K562 (cell line): ENCODE measurements at places on chromosomes 5 and 9. TPM values are rescaled to one million over a fixed set of nuclear protein-coding genes. Genes with fewer than 3 reads are reported as not detected.

CAMK2A gene
- polyA plus RNA-seq, result 0.01 and 0.28 TPM in 2 replicates

CTSL gene
- 111 and 118 TPM in 2 replicates for polyA plus RNA-seq

DOK3 gene
- polyA plus RNA-seq, result 16.9 and 23.0 TPM in 2 replicates

SOHLH1 gene
- polyA plus RNA-seq, result 0.24 TPM in 1 of 2 replicates, not detected in the other

ADAMTSL2 gene
- not detected in 2 replicates for polyA plus RNA-seq

TRAPPC13 gene
- 24.0 and 24.5 TPM in 2 replicates for polyA plus RNA-seq

SIL1 gene
- polyA plus RNA-seq, result 17.3 and 26.7 TPM in 2 replicates

MLANA gene
- not detected in 2 replicates for polyA plus RNA-seq

PCDHGB7 gene
- polyA plus RNA-seq, result not detected in 2 replicates

RALGDS gene
- 39.5 and 43.3 TPM in 2 replicates for polyA plus RNA-seq

DIPK1B gene
- polyA plus RNA-seq, result 20.5 and 21.2 TPM in 2 replicates

LAMC3 gene
- polyA plus RNA-seq, result not detected in 2 replicates

TAS2R1 gene
- polyA plus RNA-seq, result not detected in 2 replicates

DNLZ gene
- 22.1 and 29.8 TPM in 2 replicates for polyA plus RNA-seq

CPEB4 gene
- polyA plus RNA-seq, result 11.0 and 12.2 TPM in 2 replicates

TNC gene
- polyA plus RNA-seq, result not detected in 2 replicates

C5orf58 gene
- polyA plus RNA-seq, result 4.9 and 5.4 TPM in 2 replicates

MEGF10 gene
- not detected in 2 replicates for polyA plus RNA-seq

MEIKIN gene
- polyA plus RNA-seq, result not detected in 2 replicates

SLC6A18 gene
- not detected in 2 replicates for polyA plus RNA-seq

STOML2 gene
- polyA plus RNA-seq, result 220 and 244 TPM in 2 replicates

SEMA4D gene
- 1.3 and 1.9 TPM in 2 replicates for polyA plus RNA-seq

GCNT4 gene
- not detected in 2 replicates for polyA plus RNA-seq

PCDHB14 gene
- not detected in 2 replicates for polyA plus RNA-seq

FAM219A gene
- 5.4 and 6.1 TPM in 2 replicates for polyA plus RNA-seq

HTR1A gene
- not detected in 2 replicates for polyA plus RNA-seq

SPATA6L gene
- 0.21 and 0.31 TPM in 2 replicates for polyA plus RNA-seq

MRPS2 gene
- 128 and 133 TPM in 2 replicates for polyA plus RNA-seq

CYLC2 gene
- polyA plus RNA-seq, result not detected in 2 replicates

NACC2 gene
- 11.7 and 12.5 TPM in 2 replicates for polyA plus RNA-seq

TAF11L10 gene
- 0.20 TPM in 1 of 2 replicates, not detected in the other for polyA plus RNA-seq

TLR4 gene
- polyA plus RNA-seq, result not detected in 2 replicates

THG1L gene
- polyA plus RNA-seq, result 35.3 and 38.1 TPM in 2 replicates

OLFML2A gene
- not detected in 2 replicates for polyA plus RNA-seq

FOXD4L3 gene
- polyA plus RNA-seq, result not detected in 2 replicates

PRLR gene
- polyA plus RNA-seq, result not detected in 2 replicates

MYMK gene
- not detected in 2 replicates for polyA plus RNA-seq

MYOT gene
- polyA plus RNA-seq, result not detected in 2 replicates

SLC6A7 gene
- not detected in 2 replicates for polyA plus RNA-seq

TMC1 gene
- not detected in 2 replicates for polyA plus RNA-seq

JAKMIP2 gene
- not detected in 2 replicates for polyA plus RNA-seq

CDX1 gene
- not detected in 2 replicates for polyA plus RNA-seq

ORM2 gene
- polyA plus RNA-seq, result not detected in 2 replicates

IFNW1 gene
- not detected in 2 replicates for polyA plus RNA-seq

SLC34A3 gene
- not detected in 2 replicates for polyA plus RNA-seq

STKLD1 gene
- polyA plus RNA-seq, result 0.13 and 0.61 TPM in 2 replicates

TEX48 gene
- polyA plus RNA-seq, result not detected in 2 replicates

PCDHGB4 gene
- polyA plus RNA-seq, result not detected in 2 replicates

ARID3C gene
- not detected in 2 replicates for polyA plus RNA-seq

CCNO gene
- 1.9 TPM in 2 replicates for polyA plus RNA-seq

CHD1 gene
- 45.3 and 52.6 TPM in 2 replicates for polyA plus RNA-seq

ODF2 gene
- 46.7 and 52.3 TPM in 2 replicates for polyA plus RNA-seq

GTF2H2 gene
- 88.3 and 99.4 TPM in 2 replicates for polyA plus RNA-seq

PRRC1 gene
- 28.9 and 32.2 TPM in 2 replicates for polyA plus RNA-seq

RLN2 gene
- polyA plus RNA-seq, result not detected in 2 replicates

CYSRT1 gene
- 0.15 and 1.4 TPM in 2 replicates for polyA plus RNA-seq

RETREG1 gene
- not detected in 2 replicates for polyA plus RNA-seq

ROPN1L gene
- polyA plus RNA-seq, result 0.28 and 0.84 TPM in 2 replicates

NKD2 gene
- polyA plus RNA-seq, result 0.09 TPM in 1 of 2 replicates, not detected in the other

SPAG8 gene
- polyA plus RNA-seq, result 0.17 and 0.40 TPM in 2 replicates
